Posterior vena cava (tissue), 2 donors: ENCODE measurements at places on chromosomes 7 and 10. TPM values are rescaled to one million over a fixed set of nuclear protein-coding genes. Genes with fewer than 3 reads are reported as not detected.

The CNTNAP2 gene
- not detected for total RNA-seq

The CDK14 gene
- 53.8 TPM for total RNA-seq

The CHAT gene
- not detected for total RNA-seq

The NHLRC2 gene
- 37.5 TPM for total RNA-seq

The SLC26A5 gene
- not detected for total RNA-seq

GRCh38 chr10:100291356-100291755 is 4.9 kb upstream of the BLOC1S2 start:
- no peak for DNase-seq

- DNase-seq, result no peak
These were observed 71.7 kb downstream of the TAF3 start for GRCh38 chr10:7889947-7890542.

The OR6V1 gene
- total RNA-seq, result not detected

- no peak for DNase-seq
These were observed 9.6 kb upstream of the SRGN start for GRCh38 chr10:69078311-69078710.

GRCh38 chr7:32073533-32073932 is 3.3 kb upstream of the PDE1C start:
- DNase-seq, result no peak

DNA sequence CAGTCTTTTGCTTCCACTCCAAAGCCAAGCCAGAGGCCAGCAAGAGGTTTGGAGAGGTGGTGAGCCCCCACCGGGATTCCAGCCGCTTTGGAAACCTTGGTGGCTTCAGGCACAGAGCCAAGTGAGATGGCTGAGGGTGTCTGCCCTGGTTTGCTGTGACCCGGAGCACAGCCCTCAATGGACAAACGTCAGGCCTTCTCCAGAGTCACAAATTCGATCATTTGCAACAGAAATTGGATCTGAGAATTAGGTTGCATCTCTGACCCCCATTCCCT is 885 bp upstream of the NKX1-2 start:
- peak; percentile 28 for DNase-seq
